ENCODE measurements at places on chromosomes 6 and 20. TPM values are rescaled to one million over a fixed set of nuclear protein-coding genes. Genes with fewer than 3 reads are reported as not detected.

The BHLHE23 gene
- not detected for total RNA-seq

The SLC29A1 gene
- 15.8 TPM for total RNA-seq

The SLC13A3 gene
- 1.5 TPM for total RNA-seq

The SAMD5 gene
- total RNA-seq: 7.6 TPM

The TTI1 gene
- total RNA-seq: 15.4 TPM

The PRR18 gene
- 1.2 TPM for total RNA-seq

The IER3 gene
- 6.5 TPM for total RNA-seq

The ETV7 gene
- total RNA-seq: 0.28 TPM

The TP53TG5 gene
- not detected for total RNA-seq

The SFTA2 gene
- total RNA-seq: not detected

The VSX1 gene
- not detected for total RNA-seq

The SLC26A8 gene
- total RNA-seq: 0.33 TPM

The KIAA0408 gene
- not detected for total RNA-seq

The BMP6 gene
- total RNA-seq: 0.93 TPM

The FOXA2 gene
- total RNA-seq: 10.6 TPM

The PKIG gene
- total RNA-seq: 23.1 TPM

The FAM162B gene
- total RNA-seq: 0.56 TPM

The PSMB8 gene
- total RNA-seq: 39.1 TPM

The SLC35A1 gene
- total RNA-seq: 11.9 TPM

The PSORS1C1 gene
- total RNA-seq: under 0.01 TPM

The CDH26 gene
- 0.59 TPM for total RNA-seq

The TMEM200A gene
- 0.08 TPM for total RNA-seq

The PAX1 gene
- not detected for total RNA-seq

The BEND3 gene
- total RNA-seq: 1.7 TPM

Data from liver (tissue), 10 donors.